Stimulated activated CD8-positive, alpha-beta memory T cell treated with anti-CD3 and anti-CD28 coated beads, Interleukin-4, amount 100 ng/mL, for 4 hours (primary cell): ENCODE measurements at places on chromosomes 5 and 9.

DNA sequence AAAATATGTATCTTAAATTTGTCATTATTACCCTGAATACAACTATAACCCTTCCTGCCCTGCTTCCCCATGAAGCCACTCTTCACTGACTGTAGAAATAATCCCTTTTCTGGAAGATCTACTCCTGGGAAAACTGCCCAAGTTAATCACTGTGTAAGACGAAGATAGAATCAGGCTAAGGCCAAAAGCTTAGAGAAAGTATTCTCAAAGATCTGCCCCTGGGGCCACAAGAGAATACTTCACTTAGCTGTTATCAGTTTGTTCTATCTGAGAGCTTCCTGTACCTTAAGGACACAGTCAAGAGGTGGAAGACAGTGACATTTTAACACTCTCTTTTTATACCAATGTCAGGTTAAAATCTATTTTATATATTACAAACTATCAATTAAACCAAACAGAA is 33.8 kb downstream of the RNF145 start:
- no peak for DNase-seq

GRCh38 chr5:60811105-60811504 is 33.0 kb downstream of the ELOVL7 start:
- no peak for DNase-seq

- no peak for DNase-seq
Measured at GRCh38 chr5:82234885-82235284, 43.3 kb downstream of the RPS23 start.

- DNase-seq, result no peak
Measured at GRCh38 chr5:14928661-14929060, 57.1 kb upstream of the ANKH start.

DNA sequence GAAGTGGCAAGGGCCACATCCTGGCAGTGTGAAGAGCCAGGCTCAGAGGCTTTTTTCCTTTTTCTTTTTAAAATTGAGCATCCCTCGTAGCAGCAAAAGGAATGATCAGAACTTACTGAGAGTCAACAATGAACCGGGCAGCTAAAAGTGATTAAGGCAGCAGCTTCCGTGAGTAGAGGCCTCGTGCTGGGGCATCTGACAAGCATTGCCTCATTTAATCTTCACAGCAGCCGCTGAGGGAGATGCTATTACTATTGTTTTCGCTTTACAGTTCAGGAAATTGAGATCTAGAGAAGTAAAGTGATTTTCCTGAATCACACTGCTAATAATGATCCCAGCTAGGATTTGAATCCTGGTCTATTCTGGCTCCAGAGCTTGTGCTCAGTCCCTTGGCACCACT is 30.7 kb upstream of the PTGS1 start:
- DNase-seq, result no peak

DNA sequence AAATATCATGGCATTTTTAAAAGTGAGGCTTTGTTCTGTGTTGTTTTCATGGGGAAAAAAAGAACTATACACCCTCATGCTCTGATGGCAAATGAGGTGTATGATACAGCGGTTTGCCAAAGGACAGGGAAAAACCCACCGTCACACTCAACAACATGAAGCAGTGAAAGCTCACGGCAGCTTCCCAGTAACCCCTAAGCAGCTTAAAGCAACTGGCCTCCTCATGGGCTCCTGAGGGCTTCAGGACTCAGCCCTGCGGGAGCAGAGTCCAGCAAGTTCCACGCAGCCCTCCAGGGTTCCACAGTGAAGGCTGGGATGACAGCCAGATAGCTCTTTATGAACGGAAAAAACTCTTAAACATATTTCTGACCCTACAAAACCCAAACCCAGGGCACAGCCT is 12.9 kb downstream of the BARHL1 start:
- no peak for DNase-seq

GRCh38 chr9:88750832-88751360 is 215.9 kb downstream of the NXNL2 start:
- no peak for DNase-seq

DNA sequence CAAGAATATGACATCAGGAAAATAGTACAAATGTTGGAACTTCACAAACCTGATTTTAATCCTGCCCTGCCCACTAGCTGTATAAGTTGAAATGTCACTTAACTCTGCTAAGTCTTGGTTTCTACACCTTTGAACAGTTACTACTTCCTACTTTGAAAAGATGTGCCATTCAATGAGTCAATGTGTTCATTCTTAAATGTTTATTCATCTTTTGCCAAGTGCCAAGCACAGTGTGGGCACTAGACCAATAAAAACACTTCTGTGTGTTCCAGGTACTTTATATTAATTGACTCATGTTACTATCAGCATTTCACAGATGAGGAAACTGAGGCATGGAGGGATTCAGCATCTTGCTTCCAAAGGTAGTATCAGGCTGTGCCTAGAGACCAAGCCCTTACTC is 12.8 kb downstream of the PDCL start:
- no peak for DNase-seq

DNA sequence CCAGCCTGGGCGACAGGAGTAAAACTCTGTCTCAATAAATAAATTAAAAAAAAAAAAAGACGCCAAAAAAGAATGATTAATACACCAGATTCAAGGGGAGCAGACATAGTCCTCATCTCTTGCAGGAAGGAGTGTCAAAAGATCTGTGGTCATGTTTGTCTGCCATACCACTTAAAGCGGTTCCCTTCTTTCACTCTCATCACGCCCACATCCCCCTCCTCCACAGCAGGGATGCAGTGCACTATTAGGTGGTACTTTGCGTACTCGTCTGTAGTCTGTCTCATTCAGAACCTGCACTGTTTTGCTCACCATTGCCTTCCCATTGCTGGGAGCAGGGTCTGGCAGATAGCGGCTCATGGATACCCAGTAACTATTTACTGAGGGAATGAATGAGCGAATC is 11.2 kb downstream of the CDHR2 start:
- no peak for DNase-seq

GRCh38 chr5:173563246-173563645 is 53.2 kb downstream of the BOD1 start:
- DNase-seq, result no peak

GRCh38 chr5:168427224-168427623 is 59.0 kb upstream of the RARS1 start:
- no peak for DNase-seq

- DNase-seq, result no peak
Measured at GRCh38 chr5:346229-346935, 24.9 kb downstream of the AHRR start.

GRCh38 chr9:87197349-87198130 is 250.2 kb upstream of the GAS1 start:
- DNase-seq, result no peak

- DNase-seq, result no peak
Measured at GRCh38 chr5:33408816-33409215, 31.9 kb upstream of the TARS1 start.

GRCh38 chr5:93890657-93891056 is 149.3 kb upstream of the POU5F2 start:
- no peak for DNase-seq

GRCh38 chr5:177382423-177383029 is 1.7 kb upstream of the SLC34A1 start:
- no peak for DNase-seq

DNA sequence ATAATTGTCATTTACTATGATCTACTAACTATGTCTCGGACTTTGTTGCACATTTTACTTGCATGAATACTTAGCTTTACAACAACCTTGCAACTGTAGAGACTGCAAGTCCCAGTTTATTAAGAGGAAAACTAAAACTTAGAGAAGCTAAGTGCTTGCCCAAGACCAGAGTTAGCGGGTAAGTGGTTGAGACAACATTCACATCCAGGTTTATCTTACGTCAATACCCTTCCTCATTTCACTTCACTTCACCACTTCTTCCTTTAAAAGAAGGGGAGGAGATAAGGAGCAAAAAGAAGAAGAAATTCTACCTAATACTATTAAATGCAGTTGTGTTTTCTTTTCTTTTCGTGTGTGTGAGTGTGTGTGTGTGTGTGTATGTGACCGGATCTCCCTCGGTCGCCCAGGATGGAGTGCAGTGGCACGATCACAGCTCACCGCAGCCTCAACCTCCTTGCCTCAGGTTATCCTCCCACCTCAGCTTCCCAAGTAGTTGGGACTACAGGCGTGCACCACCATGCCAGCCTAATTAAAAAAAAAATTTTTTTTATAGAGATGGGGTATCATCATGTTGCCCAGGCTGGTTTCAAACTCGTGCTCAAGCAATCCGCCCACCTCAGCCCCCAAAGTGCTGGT is 37.4 kb downstream of the MEGF9 start:
- no peak for DNase-seq

DNA sequence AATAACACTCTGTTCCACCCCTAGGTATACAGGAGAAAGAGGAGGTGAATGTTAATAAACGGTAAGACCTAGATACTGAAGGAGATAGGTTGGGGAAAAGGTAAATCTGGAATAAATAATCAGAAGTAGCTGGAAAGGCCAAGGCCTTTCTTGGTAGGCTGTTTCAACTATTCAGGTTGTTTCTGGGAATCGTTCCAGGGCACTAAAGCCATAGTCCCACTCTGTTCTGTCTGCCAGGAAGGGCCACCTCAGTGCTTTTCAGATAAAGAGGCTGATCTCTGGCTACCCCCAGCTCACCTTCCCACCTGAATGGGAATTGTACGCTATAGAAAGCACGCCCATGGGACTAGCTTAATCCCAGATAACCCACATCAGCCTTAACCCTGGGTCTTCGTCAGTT is 32.9 kb downstream of the DCAF12 start:
- DNase-seq, result no peak

- no peak for DNase-seq
Measured at GRCh38 chr5:115246361-115246991, 16.2 kb downstream of the PGGT1B start.

DNA sequence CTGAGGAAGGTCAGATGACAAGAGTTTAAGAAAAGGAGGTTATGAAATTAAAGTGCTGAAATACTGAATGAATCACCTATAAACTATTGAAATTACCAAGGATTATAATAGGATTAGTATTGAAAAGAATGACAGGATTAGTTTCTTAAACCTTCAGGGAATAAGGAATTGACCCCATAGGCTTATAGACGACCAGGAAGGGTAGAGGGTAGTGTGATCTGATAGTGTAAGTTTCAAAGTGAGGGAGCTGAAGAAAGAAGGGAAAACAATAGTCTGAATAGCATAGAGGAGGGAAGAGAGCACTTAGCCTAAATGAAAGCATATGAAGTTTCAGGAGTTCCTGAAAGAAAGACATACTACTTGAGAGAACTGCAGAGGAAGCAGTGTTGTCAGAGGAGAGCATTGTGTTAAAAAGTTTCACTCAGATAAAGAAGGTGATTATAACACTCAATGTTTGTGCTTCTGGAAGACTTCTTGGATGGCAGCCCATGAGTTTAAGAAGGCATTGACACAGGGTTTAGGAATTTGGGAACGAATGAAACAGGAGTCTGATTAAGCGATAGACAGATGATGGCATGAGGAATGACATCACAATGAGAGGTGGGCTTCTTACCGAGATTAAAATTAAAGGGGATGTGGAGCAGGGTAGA is 557.9 kb upstream of the GRAMD2B start:
- no peak for DNase-seq

DNA sequence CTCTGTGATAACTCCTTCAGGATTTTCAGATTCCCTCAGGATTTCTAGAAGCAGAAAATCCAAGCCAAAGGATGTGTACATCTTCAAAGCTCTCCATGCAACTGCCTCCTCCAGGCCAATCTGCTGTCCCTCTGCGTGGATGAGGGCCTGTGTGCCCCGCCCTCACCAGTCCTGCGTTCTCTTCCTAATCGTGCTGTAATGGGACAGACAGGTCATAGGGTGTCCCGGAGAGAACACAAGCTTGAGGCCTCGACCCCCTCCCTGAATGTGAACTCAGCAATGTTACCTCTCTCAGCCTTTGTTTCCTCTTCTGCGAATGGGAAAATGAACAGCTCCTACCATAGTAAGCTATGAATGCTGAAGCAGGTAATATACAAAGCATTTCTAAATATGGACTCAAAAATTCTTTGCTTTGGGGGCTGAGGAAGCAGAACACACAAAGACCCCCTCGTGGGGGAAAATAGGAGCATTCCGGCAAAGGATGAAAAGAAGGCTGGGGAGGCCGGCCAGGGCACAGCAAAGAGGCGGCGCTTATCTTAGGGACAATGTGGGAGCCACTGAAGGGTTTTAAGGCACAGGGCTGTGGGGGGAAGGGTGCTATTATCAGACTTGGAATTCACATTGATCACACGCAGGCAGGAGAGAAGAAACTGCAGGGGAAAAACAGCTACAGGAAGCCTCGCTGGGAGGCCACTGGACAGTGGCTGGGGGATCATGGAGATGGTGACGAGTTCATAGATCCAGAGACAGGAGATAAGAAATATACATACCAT is 57.2 kb upstream of the FBXW11 start:
- no peak for DNase-seq

DNA sequence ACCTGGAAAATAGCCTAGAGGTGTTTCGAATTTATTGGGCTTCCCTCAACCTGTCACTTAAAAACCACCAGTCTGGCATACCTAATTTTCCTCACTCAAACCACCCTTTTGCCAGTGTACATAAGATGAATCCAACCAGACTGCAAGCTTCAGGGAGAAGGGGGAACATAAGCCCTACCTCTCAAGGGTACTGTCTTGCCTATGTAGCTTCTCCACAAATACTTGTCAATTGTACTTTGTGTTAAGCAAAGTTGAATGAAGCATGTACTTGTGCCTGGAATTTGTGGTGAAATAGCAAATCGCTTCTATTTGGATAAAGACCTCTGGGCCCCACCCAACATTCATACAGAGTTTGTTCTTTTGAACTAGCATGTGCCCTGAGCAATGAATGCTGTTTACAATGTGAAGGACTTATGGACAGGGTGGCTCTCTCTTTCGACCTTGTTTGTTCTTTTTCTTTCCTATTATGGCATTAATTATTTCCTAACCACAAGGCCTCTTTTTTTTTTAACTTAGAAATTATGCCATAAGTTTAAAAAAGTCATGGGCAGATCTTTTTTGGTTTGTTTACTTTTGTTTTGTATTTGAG is 580.2 kb downstream of the EBF1 start:
- no peak for DNase-seq

GRCh38 chr9:69469136-69469535 is 144.1 kb downstream of the ENTREP1 start:
- no peak for DNase-seq

GRCh38 chr9:83270116-83270515 is 207.2 kb upstream of the RASEF start:
- no peak for DNase-seq

- DNase-seq, result no peak
Measured at GRCh38 chr9:113721856-113722255, 154.3 kb upstream of the ZNF618 start.
